Activated CD4-positive, CD25-positive, alpha-beta regulatory T cell (primary cell): ENCODE measurements at places on chromosomes 3 and 15.

- DNase-seq = no peak
Observed at GRCh38 chr3:13042715-13043271, 30.4 kb downstream of the IQSEC1 start.

DNA sequence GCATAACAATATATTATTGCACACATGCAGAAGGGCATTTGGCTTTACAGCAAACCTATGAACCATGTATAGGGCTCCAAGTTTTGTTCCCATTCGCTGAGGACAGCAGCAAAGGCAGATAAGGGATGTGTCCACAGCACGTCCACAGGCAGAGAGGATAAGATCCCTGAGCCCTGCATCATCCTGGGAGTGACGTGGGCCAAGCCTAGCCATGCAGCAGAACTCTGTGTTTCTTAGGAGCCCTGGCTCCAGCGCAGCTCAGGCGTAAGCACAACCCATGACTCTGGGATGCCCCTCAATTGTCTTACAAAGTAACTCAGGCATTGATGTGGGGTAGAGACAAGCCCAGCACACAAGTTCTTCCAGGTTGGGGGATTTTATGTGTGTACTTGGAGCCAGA lies 194.3 kb upstream of the CTDSPL start:
- no peak for DNase-seq

DNA sequence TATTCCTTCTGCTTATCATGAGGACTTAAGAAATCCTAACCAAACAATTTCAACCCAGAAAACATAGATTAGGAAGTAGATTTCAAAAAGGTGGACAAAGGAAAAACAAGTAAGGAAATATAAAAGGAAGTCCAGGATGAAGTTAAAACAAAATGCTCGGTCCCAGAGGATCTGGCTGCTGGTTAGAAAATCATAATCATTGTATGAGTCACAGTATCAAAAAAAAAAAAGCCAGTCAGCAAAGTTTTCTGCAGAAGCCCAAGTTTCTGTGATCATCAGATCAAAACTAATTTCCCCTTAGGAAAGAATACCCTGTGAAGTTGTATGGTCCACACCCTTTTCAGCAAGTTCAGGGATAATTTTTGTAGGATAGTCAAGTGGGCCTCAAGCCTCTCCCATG lies 43.0 kb upstream of the LRTM1 start:
- no peak for DNase-seq

DNA sequence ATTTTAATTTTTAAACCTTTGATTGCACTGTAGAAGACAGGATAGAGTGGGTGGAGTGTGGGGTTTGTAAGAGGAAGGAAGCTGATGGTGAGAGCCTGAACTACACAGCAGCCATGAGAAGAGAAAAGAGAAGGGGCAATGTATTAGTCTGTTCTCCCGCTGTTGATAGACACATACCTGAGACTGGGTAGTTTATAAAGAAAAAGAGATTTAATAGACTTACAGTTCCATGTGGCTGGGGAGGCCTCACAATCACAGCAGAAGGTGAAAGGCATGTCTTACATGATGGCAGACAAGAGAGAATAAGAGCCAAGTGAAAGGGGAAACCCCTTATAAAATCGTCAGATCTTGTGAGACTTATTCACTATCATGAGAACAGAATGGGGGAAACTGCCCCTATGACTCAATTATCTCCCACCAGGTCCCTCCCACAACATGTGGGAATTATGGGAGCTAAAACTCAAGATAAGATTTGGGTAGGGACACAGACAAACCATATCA lies 37.3 kb downstream of the STARD5 start:
- no peak for DNase-seq

GRCh38 chr3:193970773-193971206 lies 165.2 kb upstream of the HES1 start:
- no peak for DNase-seq

DNA sequence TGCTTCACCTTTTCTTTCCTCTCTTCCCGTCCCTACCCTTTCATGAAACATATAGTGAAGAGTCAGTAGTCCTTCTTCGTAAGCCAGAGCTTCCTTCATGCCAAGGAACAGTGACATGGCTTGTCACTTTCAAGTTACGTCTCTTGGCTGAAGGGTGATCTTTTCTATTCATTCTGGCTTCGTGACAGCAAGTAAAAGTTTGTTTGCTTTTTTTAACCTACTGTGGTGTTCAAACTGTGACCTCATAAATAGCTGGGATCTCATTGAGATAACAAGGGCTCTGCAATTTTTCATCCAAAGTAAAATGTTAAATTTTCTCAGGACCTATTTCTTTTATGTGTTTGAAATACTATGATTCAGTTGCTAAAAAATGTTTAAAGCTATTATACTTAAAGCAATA lies 10.5 kb downstream of the CDIN1 start:
- no peak for DNase-seq

DNA sequence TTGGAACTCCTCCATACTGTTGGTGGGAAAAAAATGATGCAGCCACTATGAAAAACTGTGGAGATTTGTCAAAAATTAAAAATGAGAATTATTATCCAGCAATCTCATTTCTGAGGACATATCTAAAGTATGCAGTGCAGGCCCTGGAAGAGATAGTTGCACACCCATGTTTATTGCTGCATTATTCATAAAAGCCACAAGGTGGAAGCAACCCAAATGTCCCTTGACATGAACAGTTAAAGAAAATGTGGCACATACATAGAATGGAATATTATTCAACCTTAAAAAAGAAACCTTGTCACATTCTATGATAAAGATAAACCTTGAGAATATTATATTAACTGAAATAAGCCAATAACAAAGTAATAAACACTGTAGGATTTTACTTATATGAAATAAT lies 80.9 kb upstream of the ARHGEF26 start:
- no peak for DNase-seq

- no peak for DNase-seq
Observed at GRCh38 chr3:81218023-81218422, 543.4 kb downstream of the GBE1 start.

- DNase-seq = no peak
Observed at GRCh38 chr3:61178167-61178566, 73.1 kb downstream of the FHIT start.

GRCh38 chr3:172616031-172616461 lies 92.8 kb upstream of the TNFSF10 start:
- DNase-seq = no peak

GRCh38 chr3:115833074-115833473 lies 209.8 kb downstream of the GAP43 start:
- DNase-seq = no peak

DNA sequence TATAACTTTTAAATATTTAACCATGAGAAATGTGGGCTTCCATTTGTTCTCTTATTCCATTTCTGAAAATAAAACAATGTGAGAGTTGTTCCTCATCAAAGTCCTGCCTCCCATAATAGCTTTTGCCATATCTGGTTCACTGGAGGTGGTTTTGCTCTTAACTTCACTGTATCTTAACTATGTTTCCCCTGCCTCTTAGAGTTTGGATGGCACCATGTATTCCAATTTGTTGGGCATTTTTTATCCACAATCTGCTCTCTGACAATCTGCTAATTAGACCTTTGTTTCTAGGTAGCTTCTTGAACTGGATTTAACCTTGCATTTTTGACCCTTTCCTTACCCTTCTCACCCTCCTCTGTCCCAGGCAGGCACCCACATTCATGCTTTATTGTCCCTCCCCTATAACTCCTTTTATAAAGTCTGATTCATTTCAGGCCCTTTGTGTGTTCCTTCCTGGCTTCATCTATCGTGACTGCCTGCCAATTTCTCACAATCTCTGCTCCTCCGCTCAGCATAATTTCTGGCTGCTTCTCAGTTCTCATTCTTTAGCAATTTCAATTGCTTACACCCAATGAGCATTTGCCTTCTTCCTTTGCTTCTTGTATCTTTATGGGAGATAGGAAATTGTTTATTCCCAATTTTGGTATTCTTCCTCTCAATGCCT lies 144.2 kb upstream of the ARHGEF26 start:
- no peak for DNase-seq
